ENCODE measurements at places on chromosomes 7 and 10. TPM values are rescaled to one million over a fixed set of nuclear protein-coding genes. Genes with fewer than 3 reads are reported as not detected.

Gene VSTM2A
- not detected for polyA plus RNA-seq

Gene FKBP6
- polyA plus RNA-seq, result not detected

Gene CFAP69
- 1.7 TPM for polyA plus RNA-seq

Gene SLC16A12
- 1.1 TPM for polyA plus RNA-seq

Gene SKAP2
- polyA plus RNA-seq, result 5.6 TPM

Gene DNAJB9
- 52.7 TPM for polyA plus RNA-seq

Gene EPHA1
- polyA plus RNA-seq, result 0.12 TPM

DNA sequence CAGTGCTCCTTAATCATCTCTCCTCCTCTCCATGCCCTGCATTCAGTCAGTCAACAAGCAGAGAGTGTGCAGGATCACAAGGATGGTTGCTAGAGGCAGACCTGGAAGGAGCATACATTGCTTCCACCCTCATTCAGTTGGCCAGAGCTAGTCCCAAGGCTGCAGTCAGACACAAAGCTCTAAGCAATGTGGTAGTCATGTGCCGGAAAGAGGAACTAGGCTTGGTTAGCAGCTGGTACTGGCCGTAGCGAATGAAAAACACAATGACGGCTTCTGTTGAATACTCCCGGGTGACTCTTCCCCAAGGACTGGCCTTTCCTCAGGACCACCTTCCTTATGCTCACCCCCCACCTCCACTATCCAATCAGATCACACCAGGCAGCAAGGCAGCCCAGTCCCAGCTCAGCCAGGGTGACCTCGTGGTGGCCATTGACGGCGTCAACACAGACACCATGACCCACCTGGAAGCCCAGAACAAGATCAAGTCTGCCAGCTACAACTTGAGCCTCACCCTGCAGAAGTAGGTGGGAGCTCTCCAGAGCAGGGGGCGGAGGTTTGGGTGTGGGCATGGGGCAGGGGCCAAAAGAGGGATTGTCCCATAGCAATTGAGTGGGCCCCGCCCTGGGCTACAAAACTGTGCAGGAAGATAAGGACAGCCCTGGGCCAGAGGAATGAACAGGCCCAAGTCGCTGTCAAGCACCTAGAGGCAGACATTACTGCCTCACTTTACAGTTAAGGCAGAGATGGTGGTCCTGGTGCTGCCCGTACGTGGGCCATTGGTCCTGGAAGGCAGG, 10.9 kb downstream of the LDB3 start:
- peak overlapping the region; percentile 92 for H3K27ac ChIP-seq
- H3K4me1 ChIP-seq, result peaks cover 96% of the 10 kb centered on the region
- H3K4me3 ChIP-seq, result no peak overlapping the region
- no peaks in the 10 kb centered on the region for H3K27me3 ChIP-seq
- no peak for DNase-seq

DNA sequence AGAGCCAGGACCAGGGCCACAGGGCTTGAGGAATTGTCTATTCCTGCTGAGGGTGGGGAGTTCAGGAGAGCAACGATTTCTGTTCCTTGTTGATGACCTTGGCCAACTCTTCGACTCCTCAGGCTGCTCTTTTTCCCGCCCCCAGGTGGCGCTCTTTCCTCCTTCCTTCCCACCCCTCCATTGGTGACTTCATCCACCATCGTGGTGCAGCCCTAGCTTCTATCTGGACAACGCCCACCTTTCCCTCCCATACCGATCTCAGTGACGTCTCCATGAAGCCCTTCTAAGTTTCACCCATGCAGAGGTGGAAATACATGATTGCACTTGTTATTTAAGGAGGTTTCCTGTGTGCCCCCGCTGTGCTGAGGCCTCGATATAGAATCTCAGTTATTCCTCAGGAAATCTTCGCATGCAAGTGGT, 22.1 kb upstream of the CARD11 start:
- H3K36me3 ChIP-seq, result no peaks in the 10 kb centered on the region
- no peaks in the 10 kb centered on the region for H3K4me1 ChIP-seq
- no peak overlapping the region for H3K4me3 ChIP-seq
- H3K27me3 ChIP-seq, result peaks cover 4% of the 10 kb centered on the region

- DNase-seq, result no peak
- no peak overlapping the region for H3K27ac ChIP-seq
- H3K4me1 ChIP-seq, result peaks cover 6% of the 10 kb centered on the region
- no peaks in the 10 kb centered on the region for H3K36me3 ChIP-seq
Measured at GRCh38 chr7:80485721-80486120, 26.1 kb downstream of the GNAT3 start.

- H3K36me3 ChIP-seq, result no peaks in the 10 kb centered on the region
- H3K27me3 ChIP-seq, result no peaks in the 10 kb centered on the region
- no peak overlapping the region for H3K27ac ChIP-seq
- peak; percentile 4 for DNase-seq
- H3K4me1 ChIP-seq, result no peaks in the 10 kb centered on the region
Measured at GRCh38 chr10:79060641-79061255, 8.0 kb upstream of the ZMIZ1 start.

- no peak overlapping the region for H3K27ac ChIP-seq
- no peaks in the 10 kb centered on the region for H3K36me3 ChIP-seq
- DNase-seq, result no peak
Measured at GRCh38 chr10:27663621-27664020, 82.0 kb downstream of the MKX start.

DNA sequence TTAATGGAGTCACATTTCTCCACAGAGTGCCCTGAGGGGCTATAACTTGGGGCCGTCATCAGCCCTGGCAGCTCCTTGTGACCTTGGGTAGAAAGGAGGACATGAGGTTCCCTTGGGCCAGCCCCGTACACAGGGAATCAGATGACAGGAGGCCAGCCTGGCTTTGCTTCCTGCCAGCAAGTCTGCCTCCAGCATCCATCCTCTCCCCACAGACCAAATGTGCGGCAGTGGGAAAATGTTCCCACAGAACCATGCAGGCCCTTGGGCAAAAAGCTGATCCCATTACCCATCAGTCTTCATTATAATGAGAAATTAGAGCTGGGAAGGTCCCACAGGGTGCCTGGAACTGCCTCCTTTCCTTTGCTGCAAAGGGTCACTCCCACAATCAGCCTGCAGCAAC, 908.3 kb downstream of the GRID1 start:
- no peaks in the 10 kb centered on the region for H3K4me1 ChIP-seq
- no peaks in the 10 kb centered on the region for H3K27me3 ChIP-seq
- no peaks in the 10 kb centered on the region for H3K36me3 ChIP-seq
- H3K27ac ChIP-seq, result no peak overlapping the region
- no peak for DNase-seq
- no peak overlapping the region for H3K4me3 ChIP-seq

GRCh38 chr7:139620676-139621344, 97.3 kb downstream of the CLEC2L start:
- DNase-seq, result peak; percentile 34
- H3K4me3 ChIP-seq, result no peak overlapping the region
- H3K27ac ChIP-seq, result no peak overlapping the region
- H3K27me3 ChIP-seq, result no peaks in the 10 kb centered on the region

DNA sequence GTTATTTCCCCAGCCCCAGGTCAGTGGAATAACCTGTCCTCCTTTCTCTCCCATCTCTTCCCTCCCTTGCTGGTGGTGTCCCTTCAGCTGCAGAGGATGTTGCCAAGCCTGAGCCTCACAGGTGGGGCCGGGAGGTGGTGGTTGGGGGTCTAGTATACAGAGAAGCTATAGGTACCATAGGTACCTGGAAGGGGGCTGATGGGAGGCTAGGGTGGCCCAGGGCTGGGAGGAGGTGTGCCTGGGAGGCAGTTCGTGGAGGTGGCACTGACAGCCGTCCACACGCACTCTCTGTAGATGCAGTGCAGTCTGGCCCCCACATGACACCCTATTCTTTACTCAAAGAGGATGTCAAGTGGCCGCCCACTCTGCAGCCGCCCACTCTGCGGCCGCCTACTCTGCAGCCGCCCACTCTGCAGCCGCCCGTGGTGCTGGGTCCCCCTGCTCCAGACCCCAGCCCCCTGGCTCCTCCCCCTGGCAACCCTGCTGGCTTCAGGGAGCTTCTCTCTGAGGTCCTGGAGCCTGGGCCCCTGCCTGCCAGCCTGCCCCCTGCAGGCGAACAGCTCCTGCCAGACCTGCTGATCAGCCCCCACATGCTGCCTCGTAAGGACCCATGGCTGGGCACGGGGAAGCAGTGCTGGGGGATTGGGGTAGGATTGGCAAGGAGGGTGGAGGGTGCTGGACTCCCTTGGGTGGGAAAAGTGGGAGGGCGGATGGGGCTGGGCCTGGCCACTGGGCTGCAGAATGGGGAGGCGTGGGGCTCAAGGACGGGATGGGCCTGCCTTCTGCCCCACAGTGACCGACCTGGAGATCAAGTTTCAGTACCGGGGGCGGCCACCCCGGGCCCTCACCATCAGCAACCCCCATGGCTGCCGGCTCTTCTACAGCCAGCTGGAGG, 9.5 kb downstream of the IRF5 start:
- H3K4me3 ChIP-seq, result no peak overlapping the region
- DNase-seq, result no peak
- H3K4me1 ChIP-seq, result no peaks in the 10 kb centered on the region
- H3K36me3 ChIP-seq, result peaks cover 3% of the 10 kb centered on the region
- peaks cover 5% of the 10 kb centered on the region for H3K27me3 ChIP-seq
- H3K27ac ChIP-seq, result no peak overlapping the region

- no peak for DNase-seq
- no peak overlapping the region for H3K27ac ChIP-seq
- no peak overlapping the region for H3K4me3 ChIP-seq
Measured at GRCh38 chr10:128172756-128173155, 46.5 kb upstream of the MKI67 start.

DNA sequence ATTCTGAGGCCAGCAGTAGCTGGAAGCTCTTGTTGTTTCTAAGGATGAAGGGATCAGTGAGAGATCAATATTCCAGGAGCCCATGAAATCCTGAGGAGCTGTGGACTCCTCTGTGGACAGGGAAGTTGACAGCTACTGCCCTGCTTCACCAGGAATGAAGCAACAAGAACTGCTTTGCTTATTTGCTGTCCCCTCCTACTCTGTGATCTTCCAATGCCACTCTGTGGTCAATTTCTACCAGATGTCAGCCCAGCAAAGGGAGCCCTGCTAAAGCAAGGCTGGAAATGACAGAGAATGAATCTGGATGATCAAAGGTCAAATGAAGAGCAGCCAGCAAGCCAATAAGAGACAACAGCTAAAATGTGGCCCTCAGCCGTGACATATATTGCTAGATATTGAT, 227.5 kb upstream of the CHRM2 start:
- no peaks in the 10 kb centered on the region for H3K4me1 ChIP-seq
- H3K27me3 ChIP-seq, result no peaks in the 10 kb centered on the region
- H3K4me3 ChIP-seq, result no peak overlapping the region
- no peaks in the 10 kb centered on the region for H3K36me3 ChIP-seq
- no peak for DNase-seq

- no peaks in the 10 kb centered on the region for H3K27me3 ChIP-seq
- peak; percentile 63 for DNase-seq
- H3K27ac ChIP-seq, result peak overlapping the region; percentile 76
- H3K4me1 ChIP-seq, result peaks cover 4% of the 10 kb centered on the region
Measured at GRCh38 chr10:58773341-58773740, 260.7 kb downstream of the BICC1 start.

DNA sequence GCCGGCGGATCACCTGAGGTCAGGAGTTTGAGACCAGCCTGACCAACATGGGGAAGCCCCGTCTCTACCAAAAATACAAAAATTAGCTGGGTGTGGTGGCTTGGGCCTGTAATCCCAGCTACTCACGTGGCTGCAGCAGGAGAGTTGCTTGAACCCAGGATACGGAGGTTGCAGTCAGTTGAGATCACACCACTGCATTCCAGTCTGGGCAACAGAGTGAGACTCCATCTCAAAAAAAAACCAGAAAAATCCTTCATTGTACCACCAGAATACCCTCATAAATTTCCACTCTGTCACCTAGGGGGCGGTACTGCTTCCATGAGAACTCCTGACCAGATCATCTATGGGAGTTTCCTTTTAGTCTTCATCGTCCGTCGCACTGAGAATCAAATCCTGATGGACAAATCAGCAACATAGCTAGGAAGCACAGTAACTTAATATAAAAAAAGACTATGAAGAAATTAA, 225.8 kb upstream of the KLF14 start:
- DNase-seq, result no peak
- H3K27me3 ChIP-seq, result no peaks in the 10 kb centered on the region
- no peak overlapping the region for H3K4me3 ChIP-seq
- peaks cover 52% of the 10 kb centered on the region for H3K36me3 ChIP-seq

GRCh38 chr7:142815134-142815533, 39.7 kb upstream of the EPHB6 start:
- H3K36me3 ChIP-seq, result no peaks in the 10 kb centered on the region
- no peaks in the 10 kb centered on the region for H3K4me1 ChIP-seq
- peaks cover 9% of the 10 kb centered on the region for H3K27me3 ChIP-seq
- H3K4me3 ChIP-seq, result no peak overlapping the region
- no peak for DNase-seq
- H3K27ac ChIP-seq, result no peak overlapping the region

GRCh38 chr10:44995914-44996669, 4.6 kb upstream of the ZNF22 start:
- peaks cover 40% of the 10 kb centered on the region for H3K4me1 ChIP-seq
- no peak overlapping the region for H3K4me3 ChIP-seq
- DNase-seq, result peak; percentile 57
- no peaks in the 10 kb centered on the region for H3K27me3 ChIP-seq
